Cortex of kidney (tissue), 1 donor: ENCODE measurements at places on chromosomes 4 and X.

- DNase-seq: no peak
Observed at GRCh38 chrX:39820938-39821708, 276.6 kb downstream of the BCOR start.

GRCh38 chr4:6230502-6230785 is 30.1 kb upstream of the JAKMIP1 start:
- no peak for DNase-seq

DNA sequence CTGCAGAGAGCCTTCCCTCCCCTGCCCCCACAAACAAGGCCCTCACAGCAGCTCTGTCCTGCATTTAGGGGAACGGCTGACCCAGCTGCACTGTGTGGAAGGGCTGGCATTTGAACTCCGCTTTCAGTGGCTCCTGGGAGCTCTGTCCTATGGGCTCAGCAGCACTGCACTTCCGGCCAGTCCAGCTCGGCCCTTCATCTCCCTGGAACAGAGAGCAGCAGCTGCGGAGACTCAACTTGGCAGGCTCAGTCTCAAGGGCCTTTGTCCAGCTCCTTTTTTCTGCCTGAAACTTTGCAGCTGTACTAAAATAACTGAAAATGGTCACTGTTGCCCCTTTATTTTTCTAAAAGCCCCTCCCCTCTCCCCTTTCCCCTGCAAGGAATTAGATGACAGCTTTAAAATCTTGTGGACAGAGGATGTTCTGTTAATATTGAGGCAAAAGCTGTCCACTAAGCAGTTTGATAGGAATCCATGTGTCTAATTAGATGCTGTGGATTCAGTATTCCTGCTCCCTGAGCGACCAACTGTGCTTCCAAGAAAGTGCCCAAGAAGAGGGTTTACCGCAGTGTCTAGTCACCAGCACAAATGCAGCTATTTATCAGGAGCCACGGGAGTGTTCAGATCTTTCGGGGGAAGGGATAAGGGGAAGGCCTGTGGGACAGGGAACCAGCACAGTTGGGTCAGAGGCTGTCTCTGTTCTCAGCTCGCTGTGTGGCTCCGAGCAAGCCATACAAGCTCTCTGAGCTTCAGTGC is 133.1 kb downstream of the AFAP1 start:
- DNase-seq: no peak

DNA sequence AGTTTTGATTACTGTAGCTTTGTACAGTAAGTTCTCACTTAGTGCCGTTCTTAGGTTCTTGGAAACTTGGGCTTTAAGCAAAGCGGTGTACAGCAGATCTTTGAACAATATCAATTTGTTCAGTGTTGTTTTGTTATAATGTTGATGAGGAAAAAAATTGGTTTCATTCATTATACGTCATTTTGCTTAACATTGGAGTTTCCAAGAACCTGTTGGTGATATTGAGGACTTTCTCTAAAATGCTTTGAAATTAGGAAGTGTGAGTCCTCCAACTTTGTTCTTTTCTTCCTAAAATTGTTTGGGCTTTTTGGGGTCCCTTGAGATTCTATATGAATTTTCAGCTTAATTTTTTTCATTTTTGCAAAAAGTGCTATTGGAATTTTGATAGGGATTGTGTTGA is 49.1 kb downstream of the STAG2 start:
- no peak for DNase-seq

DNA sequence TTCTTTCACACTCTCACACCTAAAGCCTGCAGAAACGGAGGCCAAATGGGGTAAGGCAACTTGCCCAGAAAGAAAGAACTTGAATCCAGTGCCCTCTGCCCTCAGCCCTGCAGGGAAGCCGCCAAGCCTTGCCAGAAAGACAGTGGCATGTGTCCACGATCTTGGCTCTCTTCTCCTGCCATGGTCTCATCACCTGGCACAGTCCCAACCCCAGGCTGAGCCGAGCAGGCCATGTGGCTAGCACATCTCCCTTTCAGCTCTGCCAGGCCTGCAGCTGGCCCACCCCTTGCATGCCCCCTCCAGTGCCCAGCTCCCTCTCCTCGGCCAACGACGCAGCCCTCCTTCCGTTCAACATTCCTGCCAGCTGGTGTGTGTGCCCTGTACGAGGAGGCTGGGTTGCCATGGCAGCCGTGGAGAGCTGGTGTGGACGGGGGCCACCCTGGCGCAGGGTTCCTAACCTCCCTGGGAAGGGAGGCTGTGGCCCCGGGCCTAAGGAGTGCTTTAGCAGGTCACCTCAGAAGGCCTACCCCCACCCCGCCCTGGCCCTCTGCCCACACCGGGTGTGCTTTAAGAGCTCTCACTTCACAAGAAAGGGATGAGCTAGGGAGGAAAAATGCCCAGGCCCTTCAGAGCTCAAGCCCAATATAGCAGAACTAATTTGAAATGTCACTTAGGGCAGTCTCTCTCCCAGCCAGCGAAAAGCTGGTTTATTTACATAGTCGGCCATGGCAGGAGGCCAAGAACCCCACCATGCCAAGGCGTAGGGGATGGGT is 73.0 kb upstream of the PJA1 start:
- DNase-seq: no peak

DNA sequence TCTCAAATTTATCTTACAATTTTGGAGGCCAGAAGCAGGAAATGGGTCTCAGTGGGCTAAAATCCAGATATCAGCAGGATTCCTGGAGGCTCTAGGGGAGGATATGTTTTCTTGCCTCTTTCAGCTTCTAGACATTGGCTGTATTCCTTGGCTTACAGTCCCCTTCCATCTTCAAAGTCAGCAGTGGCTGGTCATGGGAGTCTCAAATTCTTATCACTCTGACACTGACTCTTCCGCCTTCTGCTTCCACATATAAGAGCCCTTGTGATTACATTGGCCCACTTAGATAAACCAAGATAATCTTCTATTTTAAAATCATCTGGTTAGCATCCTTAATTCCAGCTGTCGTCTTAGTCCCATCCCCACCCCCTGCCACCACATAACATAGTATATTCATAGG is 113.0 kb downstream of the PCDH7 start:
- no peak for DNase-seq

- no peak for DNase-seq
Observed at GRCh38 chr4:156553659-156554058, 417.9 kb downstream of the PDGFC start.

- no peak for DNase-seq
Observed at GRCh38 chrX:16096141-16096540, 27.2 kb upstream of the GRPR start.

DNA sequence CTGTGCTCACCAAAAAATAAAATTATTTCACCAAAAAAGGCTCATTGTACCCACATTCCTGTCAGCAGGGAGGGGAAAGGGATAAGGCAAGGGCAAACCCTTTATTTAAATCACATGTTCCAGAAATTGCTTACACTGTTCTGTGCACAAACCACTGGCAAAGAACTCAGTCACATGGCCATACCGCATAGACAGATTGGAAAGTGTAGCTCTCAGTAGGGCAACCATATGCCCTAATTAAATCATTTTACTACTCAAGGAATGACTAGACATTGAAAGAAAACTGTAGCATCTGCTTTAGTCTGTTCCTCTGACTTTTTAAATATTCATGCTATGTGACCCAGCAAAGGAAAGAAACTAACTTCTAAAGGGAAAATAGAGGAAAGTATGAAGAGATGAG is 119.2 kb upstream of the FAM241A start:
- DNase-seq: no peak

GRCh38 chr4:97670703-97671269 is 472.5 kb downstream of the STPG2 start:
- DNase-seq: no peak

DNA sequence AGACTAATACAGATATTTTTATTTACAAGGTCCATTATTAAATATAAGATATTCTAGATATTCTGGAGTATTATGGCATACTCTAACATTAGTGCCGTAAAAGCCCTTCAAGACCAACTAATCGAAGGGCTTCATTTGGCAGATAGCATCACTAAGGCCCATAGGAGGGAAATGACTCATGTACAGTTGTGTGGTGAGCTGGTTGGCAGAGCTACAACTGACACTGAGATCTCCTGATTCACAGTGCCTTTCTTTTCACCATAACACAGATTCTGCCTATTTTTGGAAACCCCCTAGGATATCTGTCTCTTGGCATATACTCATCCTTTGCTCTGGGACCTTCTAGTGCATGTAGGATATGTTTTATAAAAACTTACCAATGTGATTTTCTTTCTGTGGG is 201.7 kb upstream of the AFF2 start:
- no peak for DNase-seq

GRCh38 chrX:131010186-131010585 is 48.0 kb upstream of the ARHGAP36 start:
- DNase-seq: no peak

GRCh38 chrX:19156186-19156585 is 33.9 kb upstream of the ADGRG2 start:
- DNase-seq: no peak

DNA sequence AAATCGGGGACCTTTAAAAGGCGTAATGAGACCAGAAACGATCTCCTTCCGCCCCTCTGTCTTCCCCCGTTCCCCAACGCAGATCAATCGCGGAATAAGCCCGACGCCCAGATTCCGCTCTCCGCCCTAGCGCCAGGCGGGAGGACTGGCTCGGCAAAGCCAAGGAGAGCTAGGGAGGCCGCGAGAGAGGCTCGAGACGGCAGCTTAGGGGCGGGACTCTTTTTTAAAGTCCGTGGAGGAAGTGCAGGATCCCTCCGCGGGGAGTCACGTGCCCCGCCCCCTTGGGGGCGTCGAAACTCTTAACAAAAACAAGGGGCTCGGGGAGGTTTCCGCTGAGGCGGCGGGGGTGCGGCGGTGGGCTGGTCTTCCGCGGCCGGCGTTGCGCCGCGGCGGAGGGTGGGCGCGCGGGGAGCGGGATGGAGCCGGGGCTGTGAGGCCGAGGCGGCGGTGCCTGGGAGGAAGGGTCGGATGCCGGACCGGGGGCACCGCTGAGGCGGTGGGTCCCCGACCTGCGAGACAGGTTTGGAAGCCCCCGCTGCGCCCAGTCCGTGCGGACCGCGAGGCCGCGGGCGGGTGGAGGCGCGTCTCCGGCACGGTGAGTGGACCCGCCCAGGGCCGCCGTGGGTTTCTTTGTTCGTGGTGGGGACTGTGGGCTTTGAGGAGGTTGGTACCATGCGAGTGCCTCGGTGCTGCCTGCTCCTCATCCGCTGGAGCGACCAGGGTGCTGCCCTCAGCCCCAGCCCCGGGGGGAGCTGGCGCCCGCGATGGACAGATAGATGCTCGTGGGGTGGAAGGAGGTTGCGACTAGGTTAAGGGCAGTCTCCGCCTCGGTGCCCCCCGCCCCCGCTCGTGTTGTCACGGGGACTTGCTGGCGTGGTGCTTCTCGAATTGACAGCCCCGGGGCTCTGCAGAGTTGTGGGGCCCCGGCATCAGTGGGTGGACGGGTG is at the start of gene CCNG2:
Gene CCNG2 (plus strand): TSS at position 296 of the 947 bp plus-strand sequence. CDS start 1,326 bp downstream, outside the sequence.
- DNase-seq: peak; percentile 99

GRCh38 chr4:41525129-41525528 is 12.8 kb upstream of the LIMCH1 start:
- DNase-seq: no peak

DNA sequence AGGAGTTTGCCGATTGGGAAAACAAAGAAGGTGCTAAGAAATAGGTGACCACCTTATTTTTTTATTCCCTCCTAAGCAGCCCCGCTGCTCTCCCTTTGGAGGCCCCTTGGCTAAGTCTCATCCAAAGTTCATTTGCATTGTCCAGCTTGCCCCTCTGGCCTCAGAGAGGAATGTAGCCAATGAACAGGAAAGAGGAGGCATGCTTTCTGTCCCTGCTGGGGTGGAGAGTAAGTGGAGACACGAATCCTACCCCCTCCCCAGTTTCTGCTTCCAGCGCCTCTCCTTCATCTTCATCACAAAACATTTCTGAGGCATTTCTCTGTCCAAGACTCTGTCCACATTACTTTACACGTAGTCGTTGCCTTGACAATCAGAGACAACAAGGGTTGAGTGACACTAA is 38.7 kb downstream of the NLGN3 start:
- no peak for DNase-seq

- DNase-seq: no peak
Observed at GRCh38 chr4:77745792-77746191, 73.4 kb downstream of the CNOT6L start.

DNA sequence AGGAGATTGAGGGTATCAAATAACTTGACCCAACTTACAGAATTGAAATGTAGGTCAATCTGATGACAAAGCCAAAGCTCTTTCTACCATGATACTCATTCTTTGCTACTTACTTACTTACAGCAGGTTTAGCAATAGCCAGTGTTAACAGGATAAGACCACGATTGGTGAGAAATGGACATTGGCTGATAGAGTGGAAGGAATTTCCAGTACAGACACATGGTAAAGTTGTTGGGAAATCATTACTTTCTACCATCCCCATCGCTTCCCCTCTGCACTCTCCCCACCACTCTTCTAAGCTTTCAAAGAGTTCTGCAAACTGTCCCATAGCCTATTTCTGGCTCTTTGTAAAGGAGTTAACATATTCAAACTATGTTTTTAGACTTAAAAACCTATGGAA is 119.7 kb downstream of the CHRNA9 start:
- no peak for DNase-seq

DNA sequence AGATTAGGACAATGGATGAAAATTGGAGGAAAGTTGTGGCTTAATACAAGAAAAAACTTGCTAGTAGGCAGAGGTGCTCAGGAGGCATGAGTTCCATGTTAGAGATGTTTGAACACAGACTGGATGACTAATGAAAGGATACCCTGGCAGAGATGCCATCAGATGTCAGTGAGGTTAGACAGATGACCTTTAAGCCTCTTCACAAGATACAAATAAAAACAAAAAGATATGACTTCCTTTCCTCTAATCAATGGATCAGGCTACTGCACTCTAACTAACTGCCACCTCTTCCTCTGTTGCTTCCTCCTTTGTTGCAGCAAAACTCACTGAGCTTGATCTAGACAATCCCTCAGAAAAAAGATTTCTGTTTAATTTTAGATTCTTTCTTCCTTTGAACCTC is 14.7 kb downstream of the STAP1 start:
- DNase-seq: no peak

- no peak for DNase-seq
Observed at GRCh38 chr4:117084866-117085701, at the start of gene TRAM1L1. Gene TRAM1L1 (minus strand): TSS chr4:117085576. CDS start chr4:117085393, 183 bp downstream.

DNA sequence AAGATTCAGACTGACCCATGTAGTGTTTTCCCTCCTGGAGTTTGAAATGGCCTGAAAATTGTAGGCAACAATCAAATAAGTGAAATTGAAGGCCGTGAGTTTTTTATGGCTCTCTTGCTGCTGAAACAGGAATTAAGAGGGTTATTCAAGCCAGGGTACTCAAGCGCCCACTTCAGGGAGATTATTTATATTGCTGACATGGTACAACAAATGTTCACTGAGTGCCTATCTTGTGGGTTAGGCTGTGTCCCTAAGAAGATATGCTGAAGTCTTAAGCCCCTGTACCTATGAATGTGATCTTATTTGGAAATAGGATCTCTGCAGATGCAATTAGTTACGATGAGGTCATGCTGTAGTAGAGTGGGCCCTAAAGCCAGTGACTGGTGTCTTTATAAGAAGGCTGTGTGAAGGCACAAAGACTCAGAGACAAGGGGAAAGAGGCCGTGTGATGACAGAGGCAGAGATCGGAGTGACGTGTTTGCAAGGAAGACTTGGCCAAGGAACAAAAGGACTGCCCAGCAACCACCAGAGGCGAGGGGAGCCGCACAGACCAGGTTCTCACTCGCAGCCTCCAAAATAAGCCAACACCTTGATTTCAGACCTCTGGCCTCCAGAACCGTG is 72.9 kb downstream of the MED28 start:
- DNase-seq: no peak

GRCh38 chr4:153269218-153269990 is 65.2 kb downstream of the TRIM2 start:
- DNase-seq: no peak

- DNase-seq: no peak
Observed at GRCh38 chr4:7650606-7651385, 216.1 kb upstream of the PSAPL1 start.

- no peak for DNase-seq
Observed at GRCh38 chr4:17517664-17518063, 2.7 kb downstream of the CLRN2 start.
